Stimulated activated naive B cell treated with anti-CD40 and anti-IgM and Interleukin-4, amounts not matched to agents 10 μg/mL and 1 μg/mL and 100 μg/mL, for 72 hours (primary cell): ENCODE measurements at places on chromosomes 16 and 17.

DNA sequence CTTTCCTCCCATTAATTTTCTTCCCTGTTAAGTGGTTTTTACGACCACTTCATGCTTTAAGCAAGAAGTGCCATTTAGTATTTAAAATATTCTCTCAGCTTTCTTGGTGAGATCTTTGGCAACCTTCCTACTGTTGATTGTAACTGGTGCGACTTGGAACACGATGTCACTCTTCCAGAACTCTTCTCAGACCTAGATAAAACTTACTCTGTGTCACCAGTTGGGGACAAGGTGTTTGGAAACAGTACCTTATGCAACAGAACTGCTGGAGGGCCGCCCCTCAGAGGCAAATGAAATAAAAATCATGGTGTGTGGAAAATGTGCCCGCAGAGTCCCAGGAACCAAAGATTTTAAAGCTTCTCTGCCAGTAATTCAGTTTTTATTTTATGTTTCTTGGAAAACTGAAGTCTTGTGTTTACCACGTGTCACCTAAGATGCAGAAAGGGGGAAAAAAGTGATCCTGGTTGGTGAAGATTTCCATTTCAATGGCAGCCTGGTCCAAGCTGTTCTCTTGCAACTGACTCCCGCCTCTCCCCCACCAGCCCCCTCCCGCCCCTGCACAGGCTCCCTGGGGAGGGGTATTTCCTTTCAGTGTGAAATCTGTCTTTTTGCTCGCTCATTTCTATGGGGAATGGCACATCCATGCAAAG is 7.2 kb upstream of the HSD11B2 start:
- DNase-seq: no peak
- H3K36me3 ChIP-seq: no peaks in the 10 kb centered on the region
- no peak overlapping the region for H3K27ac ChIP-seq
- H3K27me3 ChIP-seq: peaks cover 24% of the 10 kb centered on the region
- no peak overlapping the region for H3K4me3 ChIP-seq

DNA sequence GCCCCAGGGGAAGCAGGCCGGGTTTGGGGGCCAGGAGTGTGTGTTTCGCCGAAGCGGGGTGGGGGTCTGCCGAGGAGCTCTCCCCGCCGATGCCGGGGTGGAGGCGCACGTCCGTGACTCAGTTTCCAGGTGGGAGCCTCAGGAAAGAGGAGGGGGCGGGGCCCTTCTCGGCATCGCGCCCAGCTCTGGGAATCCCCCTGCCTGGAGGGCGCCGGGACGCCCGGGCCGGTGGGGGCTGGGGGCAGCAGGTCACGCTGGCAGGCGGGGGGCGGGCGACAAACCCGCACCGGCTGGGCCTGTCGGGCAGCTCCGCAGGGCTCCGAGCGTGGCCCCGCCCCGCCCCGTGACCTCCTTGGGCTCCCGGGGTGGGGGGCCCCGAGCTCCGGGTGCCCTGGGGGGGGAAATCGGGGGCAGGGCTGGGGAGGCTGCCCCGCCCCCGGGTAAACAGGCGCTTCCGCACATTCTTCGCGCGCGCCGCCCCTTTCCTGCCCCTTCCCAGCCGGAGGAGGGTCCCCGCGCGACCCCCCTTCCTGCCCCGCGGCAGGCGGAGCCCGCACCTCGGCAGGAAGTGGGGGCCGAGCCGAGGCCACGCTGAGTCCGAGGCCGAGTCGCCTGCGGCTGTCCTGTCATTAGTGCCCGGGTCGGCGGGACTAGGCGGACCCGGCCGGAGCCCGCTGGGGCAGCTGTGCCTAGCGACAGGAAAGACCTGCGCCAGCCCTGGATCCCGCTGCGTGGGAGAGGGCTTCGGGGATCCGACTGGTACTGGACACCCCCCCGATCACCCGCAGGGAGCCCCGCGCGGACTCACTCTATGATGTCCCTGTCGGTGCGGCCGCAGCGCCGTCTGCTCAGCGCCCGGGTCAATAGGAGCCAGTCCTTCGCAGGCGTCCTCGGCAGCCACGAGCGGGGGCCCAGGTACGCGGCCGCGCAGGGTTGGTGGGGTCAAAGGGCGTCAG is 9.3 kb downstream of the RIPOR1 start:
- peak overlapping the region; percentile 94 for H3K27ac ChIP-seq
- H3K4me3 ChIP-seq: peak overlapping the region; percentile 89
- H3K27me3 ChIP-seq: no peaks in the 10 kb centered on the region
- peaks cover 66% of the 10 kb centered on the region for H3K4me1 ChIP-seq
- H3K36me3 ChIP-seq: peaks cover 56% of the 10 kb centered on the region

DNA sequence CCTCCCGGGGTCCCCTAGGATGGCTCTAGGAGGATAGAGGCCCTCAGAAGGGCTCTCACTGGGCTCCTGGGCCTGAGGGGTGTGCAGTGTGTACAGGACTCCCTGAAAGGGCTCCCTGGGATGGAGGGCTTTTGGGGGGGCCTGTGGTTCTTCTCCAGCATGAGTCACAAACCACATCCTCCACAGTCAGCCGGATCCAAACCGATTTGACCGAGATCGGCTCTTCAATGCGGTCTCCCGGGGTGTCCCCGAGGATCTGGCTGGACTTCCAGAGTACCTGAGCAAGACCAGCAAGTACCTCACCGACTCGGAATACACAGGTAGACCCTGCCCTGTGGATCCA is 4.5 kb downstream of the TRPV2 start:
- peak overlapping the region; percentile 60 for H3K4me3 ChIP-seq
- peaks cover 24% of the 10 kb centered on the region for H3K4me1 ChIP-seq
- H3K36me3 ChIP-seq: peaks cover 37% of the 10 kb centered on the region
- H3K27me3 ChIP-seq: no peaks in the 10 kb centered on the region
- DNase-seq: no peak
- H3K27ac ChIP-seq: no peak overlapping the region

DNA sequence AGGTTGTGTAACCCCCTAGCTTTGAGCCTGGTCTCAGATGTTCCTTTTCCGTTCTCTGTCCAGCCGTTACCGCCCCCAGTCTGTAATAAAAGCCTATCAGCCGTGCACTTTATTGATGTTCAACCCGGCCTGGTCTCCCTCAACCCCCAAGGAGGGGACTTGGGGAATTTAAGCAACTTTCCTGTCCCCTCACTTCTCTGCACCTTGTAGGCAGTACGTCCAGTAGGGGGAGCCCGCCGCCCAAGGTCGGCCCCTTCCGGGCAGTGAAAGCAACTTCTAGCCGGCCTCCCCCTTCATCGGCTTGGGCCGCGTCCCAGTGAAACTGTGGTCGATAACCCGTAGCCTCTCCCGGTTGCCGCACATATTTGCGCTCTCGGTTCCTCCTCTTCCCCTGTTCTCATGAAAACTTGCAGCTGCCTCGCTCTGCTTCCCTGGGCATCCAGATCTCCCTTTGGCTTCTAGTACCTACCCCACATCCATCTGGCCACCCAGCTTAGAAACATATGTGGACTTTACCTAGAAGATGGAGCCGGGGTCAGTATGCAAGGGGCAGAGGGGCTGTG is 7.9 kb downstream of the PNPO start:
- H3K27me3 ChIP-seq: no peaks in the 10 kb centered on the region
- DNase-seq: peak; percentile 62
- H3K4me1 ChIP-seq: peaks cover 58% of the 10 kb centered on the region

DNA sequence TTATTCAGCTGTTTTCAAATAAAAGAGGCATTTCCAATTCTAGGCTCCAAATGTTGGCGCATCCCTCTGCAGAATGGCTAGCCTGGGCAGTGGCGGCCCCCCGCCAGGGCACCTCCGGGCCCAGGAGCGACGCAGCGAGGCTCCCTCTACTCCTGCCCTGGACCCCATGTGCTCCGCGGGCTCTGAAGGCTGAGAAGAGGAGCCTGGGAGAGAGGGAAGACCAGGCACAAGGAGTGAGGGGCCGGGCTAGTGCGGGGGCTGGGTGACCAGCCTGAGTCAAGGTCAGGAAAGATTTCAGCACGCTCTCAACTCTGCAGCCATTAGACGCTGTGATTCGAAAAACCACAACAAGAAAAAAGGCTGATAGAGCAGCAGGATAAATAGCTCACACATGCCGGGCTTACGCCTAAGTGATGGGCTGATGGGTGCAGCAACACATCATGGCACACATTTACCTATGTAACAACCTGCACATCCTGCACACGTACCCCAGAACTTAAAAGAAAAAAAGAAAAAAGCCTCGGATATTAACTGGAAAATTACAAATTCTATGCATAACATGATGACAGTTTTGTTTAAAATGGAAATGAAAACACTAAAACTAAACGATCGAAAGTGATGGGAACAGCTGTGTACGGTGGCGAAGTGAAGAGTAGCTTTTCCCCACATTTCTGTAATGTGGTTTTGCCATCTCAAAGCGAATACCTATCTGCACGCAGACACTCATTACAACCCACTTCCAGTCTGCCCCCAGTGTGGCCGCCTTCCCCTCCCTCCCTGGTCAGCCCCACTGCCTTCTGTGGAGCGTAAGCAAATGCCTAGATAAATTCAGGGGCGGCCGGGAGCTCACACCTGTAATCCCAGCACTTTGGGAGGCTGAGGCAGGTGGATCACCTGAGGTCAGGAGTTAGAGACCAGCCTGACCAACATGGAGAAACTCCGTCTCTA is 44.4 kb downstream of the MAP1LC3B start:
- no peak for DNase-seq
- H3K27me3 ChIP-seq: no peaks in the 10 kb centered on the region
- H3K27ac ChIP-seq: no peak overlapping the region
- peaks cover 2% of the 10 kb centered on the region for H3K4me1 ChIP-seq
